Urinary bladder (tissue), 4 donors: ENCODE measurements at places on chromosomes 7 and 10. TPM values are rescaled to one million over a fixed set of nuclear protein-coding genes. Genes with fewer than 3 reads are reported as not detected.

CLDN12 gene
- total RNA-seq, result 39.8 TPM

CFAP70 gene
- 2.2 TPM for total RNA-seq

MDFIC gene
- 69.4 TPM for total RNA-seq

TBXAS1 gene
- 8.6 TPM for total RNA-seq

GIMAP1 gene
- 4.9 TPM for total RNA-seq

TSPAN13 gene
- total RNA-seq, result 26.2 TPM

LIPF gene
- not detected for total RNA-seq

GDF2 gene
- total RNA-seq, result not detected

CRYGN gene
- 0.16 TPM for total RNA-seq

HOXA6 gene
- 8.4 TPM for total RNA-seq

OR2F1 gene
- not detected for total RNA-seq

ADRB1 gene
- 1.7 TPM for total RNA-seq

CC2D2B gene
- total RNA-seq, result 13.1 TPM

CDK14 gene
- total RNA-seq, result 78.5 TPM

CHN2 gene
- 14.5 TPM for total RNA-seq

PODXL gene
- total RNA-seq, result 18.7 TPM

NPC1L1 gene
- total RNA-seq, result not detected

ZNF853 gene
- 6.6 TPM for total RNA-seq

WNT8B gene
- total RNA-seq, result 0.11 TPM

TAS2R5 gene
- 6.5 TPM for total RNA-seq

FOXI2 gene
- not detected for total RNA-seq

PNPLA8 gene
- total RNA-seq, result 61.2 TPM

ALKBH4 gene
- total RNA-seq, result 9.7 TPM

CYP26C1 gene
- not detected for total RNA-seq

C10orf62 gene
- not detected for total RNA-seq

MMP21 gene
- total RNA-seq, result 0.69 TPM

PNLIPRP2 gene
- total RNA-seq, result not detected

CDHR1 gene
- 0.32 TPM for total RNA-seq

SH3PXD2A gene
- 56.9 TPM for total RNA-seq

PILRA gene
- 2.2 TPM for total RNA-seq

CYP3A7 gene
- 0.21 TPM for total RNA-seq

SSC4D gene
- 0.37 TPM for total RNA-seq

CNNM1 gene
- total RNA-seq, result 1.6 TPM

SYT15B gene
- 1.8 TPM for total RNA-seq

TSPAN12 gene
- 29.4 TPM for total RNA-seq

SNCG gene
- total RNA-seq, result 69.2 TPM

PRKAR2B gene
- 60.1 TPM for total RNA-seq

AGAP5 gene
- total RNA-seq, result 8.0 TPM

GPR141 gene
- total RNA-seq, result 3.1 TPM
